GM12864 (cell line): ENCODE measurements at places on chromosomes 12 and 14.

DNA sequence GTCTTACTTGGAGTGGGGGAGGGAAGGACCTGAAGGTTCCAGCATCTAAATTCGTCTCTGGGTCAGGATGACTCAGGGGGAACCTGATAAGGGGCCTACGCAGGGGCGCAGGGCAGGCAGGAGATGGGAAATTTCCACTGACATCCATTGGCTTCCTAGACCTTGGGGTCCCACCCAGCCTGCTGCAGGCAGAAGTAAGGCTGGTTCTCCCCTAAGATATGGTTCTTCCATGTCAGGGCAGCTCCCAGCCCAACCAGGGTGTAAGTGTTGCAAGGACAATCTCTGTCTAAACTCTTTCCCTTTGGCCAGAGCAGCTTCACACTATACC is 2.1 kb upstream of the NDRG2 start:
- no peak for DNase-seq

GRCh38 chr12:31526158-31526546 is 64.8 kb downstream of the DENND5B start:
- no peak for DNase-seq

GRCh38 chr12:81086342-81086741 is 8.5 kb downstream of the ACSS3 start:
- no peak for DNase-seq

DNA sequence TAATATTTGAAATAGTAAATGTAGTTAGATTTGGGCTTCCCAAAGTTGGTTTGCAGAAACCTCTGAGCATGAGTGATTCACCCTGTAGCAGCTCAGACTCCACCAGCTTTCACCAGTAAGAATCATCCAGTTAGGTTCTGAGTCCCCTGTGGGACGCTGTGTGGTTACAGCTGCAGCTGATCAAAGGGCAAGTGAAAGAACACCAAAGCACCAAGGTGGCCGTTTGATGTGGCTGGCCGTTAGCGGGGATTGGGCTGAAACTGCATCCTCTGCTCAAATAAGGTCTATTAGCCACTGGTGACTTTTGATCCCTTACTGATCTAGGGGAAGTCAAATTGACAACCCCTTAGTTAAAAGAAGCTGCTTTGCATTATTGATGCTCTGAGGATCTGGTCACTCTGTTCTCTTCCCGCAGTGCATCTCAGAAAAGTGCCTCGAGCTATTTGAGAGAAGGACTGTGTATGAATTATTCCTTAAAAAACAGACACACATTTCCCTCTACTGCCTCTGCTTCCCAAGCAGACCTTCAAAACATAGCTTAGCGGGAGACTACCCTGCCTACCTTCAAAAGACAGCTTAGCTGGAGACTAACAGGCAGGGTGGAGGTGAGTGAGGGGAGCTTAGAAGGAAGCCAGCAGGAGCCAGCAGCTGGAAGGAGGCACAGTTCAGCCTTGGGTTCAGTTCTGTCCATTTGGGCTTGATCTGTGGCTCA is 3.7 kb downstream of the ABHD12B start:
- DNase-seq = peak; percentile 12

DNA sequence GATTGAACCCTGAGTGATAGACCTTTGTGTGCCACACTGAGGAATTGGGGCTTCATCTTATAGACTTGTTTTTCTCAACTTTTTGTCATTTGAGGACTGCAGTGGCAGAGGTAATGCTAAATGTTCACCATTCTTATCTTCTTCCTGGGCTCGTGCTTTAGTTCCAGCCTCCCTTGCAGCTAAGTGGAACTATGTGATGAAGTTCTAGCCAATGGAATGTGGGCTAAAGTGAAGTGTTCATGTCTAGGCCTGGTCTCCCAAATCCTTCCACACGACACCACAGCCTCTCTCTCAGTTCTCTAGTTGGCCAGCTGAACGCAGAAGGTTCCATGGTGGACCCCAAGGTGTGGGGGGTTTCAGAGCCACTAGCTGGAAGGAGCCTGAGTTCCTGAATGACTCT is 42.4 kb upstream of the CCDC63 start:
- DNase-seq = no peak

GRCh38 chr12:81705586-81705985 is 53.6 kb downstream of the PPFIA2 start:
- no peak for DNase-seq

DNA sequence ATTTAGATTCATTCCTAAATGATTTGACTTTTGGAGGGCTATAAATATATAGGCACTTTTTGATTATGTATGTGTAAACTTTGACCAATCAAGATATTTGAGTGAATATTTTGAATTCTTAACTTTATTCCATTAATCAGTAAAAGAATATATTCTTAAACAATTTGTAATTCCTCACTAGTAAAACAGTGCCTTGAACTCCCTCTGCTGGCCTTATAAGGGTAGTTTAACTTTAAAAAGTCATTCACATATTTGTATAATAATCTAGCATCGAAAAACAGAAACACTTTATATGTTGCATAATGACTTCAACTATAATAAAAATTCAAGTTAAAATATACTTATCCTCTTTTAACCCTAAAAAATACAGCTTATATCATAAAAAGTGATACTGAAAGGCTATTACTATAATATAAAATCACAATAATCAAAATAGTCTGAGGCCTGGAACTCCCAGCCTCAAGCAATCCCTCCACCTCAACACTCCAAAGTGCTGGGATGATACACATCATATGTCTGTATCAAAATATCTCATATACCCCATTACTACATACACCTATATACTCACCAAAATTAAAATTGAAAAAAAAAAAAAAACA is 31.2 kb downstream of the CCDC59 start:
- DNase-seq = no peak

DNA sequence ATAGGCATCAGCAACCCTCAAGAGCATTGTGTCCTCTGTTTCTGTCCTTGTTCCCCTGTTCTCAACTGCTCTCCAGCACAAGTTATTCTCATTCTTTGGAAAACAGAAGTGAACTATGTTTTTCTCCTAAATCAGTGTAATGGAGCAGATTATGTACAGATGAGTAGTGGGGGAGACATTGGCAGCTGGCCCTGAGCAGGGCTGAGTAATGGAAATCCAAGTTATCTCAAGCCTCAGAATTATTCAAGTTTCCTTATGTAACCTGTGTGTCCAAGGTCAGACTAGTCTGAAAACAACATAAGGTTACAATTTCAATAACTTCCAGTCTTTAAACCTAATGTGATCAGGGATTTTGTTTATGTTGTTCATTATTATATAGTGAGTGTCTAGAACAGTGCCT is 116.1 kb upstream of the FUT8 start:
- no peak for DNase-seq

- no peak for DNase-seq
These were observed 8.7 kb downstream of the WNT1 start for GRCh38 chr12:48986720-48987291.

DNA sequence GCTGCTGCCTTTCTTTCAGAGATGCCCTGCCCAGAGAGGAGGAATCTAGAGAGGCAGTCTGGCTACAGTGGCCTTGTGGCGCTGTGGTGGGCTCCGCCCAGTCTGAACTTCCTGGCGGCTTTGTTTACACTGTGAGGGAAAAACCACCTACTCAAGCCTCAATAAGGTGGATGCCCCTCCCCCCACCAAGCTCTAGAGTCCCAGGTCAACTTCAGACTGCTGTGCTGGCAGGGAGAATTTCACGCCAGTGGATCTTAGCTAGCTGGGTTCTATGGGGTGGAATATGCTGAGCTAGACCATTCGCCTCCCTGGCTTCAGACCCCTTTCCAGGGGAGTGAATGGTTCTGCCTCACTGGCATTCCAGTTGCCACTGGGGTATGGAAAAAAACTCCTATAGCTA is 25.6 kb downstream of the SPATA7 start:
- DNase-seq = no peak

- DNase-seq = no peak
These were observed 60.4 kb upstream of the SINHCAF start for GRCh38 chr12:31386364-31386777.

- DNase-seq = no peak
These were observed 10.6 kb upstream of the SRSF5 start for GRCh38 chr14:69756298-69756697.

DNA sequence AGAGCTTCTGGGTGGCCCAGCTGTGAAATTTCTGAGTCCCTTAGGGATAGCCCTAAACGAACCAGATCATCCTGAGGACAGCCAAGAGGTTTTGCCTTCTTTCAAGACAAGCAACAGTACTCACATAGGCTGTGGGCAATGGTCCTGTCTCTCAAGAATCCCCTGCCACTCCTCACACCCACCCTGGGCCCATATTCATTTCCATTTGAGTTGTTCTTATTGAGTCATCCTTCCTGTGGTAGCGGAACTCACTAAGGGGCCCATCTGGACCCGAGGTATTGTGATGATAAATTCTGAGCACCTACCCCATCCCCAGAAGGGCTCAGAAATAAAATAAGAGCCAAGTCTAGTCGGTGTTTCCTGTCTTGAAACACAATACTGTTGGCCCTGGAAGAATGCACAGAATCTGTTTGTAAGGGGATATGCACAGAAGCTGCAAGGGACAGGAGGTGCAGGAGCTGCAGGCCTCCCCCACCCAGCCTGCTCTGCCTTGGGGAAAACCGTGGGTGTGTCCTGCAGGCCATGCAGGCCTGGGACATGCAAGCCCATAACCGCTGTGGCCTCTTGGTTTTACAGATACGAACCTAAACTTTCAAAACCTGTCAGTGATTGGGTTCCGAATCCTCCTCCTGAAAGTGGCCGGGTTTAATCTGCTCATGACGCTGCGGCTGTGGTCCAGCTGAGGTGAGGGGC is 38.9 kb downstream of the DAD1 start:
- peak; percentile 88 for DNase-seq

DNA sequence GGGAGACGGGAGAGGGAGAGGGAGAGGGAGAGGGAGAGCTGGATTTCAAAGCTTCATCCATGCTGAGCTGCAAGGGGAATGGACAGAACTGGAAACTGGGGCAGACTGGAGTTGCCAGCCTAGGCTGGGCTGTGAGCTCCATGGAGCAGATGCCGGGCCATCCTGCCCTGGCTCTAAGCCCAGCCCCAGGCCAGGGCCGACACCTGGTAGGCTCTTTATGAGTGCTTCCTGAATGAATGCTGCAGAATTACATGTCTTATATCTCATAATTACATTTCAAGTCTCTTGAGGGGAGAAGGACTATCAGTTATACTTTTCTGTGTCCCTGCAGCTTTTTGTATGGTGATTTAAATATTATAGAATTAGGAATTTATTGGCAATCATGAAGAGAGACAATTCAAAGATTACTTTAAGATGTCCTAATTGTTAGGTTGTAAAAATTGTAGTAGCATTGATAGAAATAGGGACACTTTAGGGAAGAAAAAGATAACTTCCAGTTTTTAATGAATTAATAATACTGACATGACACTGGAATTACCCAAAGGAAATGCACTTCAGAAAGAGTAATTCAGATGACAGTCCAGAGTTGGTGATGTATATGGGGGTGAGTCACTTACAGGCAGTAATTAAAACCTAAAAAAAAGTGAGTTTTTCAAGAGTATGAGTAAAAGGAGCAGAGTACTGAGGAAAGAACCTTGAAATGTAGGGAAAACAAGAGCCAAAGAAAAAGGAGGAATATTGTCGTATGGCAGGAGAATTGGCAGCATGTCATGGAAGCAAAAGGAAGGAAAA is 29.0 kb downstream of the SCYL2 start:
- no peak for DNase-seq

DNA sequence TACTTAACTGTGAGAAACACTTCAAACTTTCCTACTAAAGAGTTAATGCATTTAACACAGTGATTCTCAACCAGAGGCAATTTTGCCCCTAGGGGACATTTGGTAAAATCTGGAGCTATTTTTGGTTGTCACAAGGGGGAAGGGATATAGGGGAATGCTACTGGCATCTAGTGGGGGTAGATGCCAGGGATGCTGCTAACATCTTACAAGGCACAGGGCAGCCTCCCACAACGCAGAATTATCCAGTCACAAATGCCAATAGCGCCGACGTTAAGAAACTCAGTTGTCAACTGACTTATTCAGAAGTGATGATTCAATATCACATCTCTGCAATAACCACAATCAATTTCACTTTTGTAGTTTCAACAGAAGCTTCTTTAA is 2.0 kb downstream of the EEA1 start:
- DNase-seq = no peak

- no peak for DNase-seq
These were observed 14.9 kb upstream of the POLR3B start for GRCh38 chr12:106342397-106343213.

DNA sequence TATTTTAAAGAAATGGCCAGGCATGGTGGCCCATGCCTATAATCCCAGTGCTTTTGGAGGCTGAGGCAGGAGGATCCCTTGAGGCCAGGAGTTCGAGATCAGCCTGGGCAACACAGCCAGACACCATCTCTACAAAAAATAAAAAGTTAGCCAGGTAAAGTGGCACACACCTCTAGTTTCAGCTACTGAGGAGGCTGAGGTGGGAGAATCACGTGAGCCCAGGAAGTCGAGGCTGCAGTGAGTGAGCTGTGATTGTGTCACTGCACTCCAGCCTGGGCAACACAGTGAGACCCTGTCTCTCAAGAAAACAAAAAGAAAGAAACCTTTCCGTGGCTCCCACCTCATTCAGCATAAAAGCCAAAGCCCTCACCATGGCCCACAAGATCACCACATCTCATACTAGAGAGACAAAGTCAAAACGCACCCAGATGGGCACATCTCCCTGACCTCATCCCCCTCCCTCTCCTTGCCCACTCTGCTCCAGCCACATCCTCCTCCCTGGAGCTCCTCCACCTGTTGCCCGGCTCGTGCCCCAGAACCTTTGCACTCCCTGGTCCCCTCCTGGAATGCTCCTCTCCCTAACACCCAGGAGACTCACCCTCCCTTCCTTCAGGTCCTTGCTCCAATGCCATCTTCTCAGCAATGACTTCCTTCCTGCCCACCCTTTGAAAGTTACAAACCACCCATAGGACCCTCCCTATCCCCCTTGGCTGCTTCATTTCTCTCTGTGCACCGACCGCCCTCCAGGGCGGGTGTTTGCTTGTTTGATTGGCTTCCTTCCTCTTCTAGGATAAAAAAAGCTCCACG is 4.8 kb upstream of the SCARB1 start:
- DNase-seq = no peak

DNA sequence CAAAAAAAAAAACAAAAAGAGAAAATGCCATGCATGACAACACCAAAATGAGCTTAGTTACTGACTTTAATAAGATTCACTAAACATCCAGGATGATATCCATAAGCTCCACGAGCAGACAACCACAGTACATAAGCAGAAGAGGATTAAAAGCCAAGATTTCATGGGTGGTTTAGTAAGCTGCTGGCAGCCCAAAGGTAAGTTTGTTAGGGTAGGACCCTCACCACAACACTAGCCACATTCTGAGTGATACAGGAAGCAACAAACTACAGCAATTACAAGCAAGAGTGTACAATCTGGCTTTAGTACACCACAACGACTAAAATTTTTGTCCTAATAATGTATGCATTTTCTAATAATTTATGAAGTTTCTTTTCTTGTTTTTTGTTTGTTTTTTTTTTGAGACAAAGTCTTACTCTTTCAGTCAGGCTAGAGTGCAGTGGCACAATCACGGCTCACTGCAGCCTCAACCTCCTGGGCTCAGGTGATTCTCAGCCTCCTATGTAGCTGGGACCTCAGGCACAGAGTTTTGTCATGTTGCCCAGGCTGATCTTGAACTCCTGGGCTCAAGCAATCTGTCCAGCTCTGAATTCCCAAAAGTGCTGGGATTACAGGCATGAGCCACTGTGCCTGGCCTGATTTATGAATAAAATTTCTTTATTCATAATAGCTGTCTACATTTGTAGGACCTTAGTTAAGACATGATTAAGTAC is 221.4 kb downstream of the MED13L start:
- no peak for DNase-seq

- DNase-seq = no peak
These were observed 9.0 kb downstream of the BCL11B start for GRCh38 chr14:99262977-99263448.

- DNase-seq = no peak
These were observed 478.4 kb downstream of the RAD51B start for GRCh38 chr14:68297876-68298468.
